ENCODE measurements at places on chromosomes 1 and 21.

DNA sequence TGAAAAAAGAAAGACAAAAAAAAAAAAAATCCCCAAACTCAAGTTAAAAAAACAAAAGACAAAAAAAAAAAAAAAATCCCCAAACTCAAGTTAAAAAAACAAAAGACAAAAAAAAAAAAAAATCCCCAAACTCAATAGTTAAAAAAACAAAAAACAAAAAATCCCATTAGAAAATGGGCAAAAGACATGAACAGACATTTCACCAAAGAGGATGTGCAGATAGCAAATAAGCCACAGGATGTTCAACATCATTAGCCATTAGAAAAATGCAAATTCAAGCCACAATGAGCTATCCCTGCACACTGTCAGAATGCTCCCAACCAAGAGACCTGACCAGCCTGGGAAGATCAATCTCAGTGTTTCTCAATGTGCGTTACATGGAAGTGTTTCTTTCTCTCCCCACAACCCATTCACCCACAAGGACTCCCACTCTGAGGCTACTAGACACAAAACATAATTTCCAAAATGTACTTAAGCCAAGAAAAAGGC lies 33.9 kb downstream of the MRAP start:
- no peak for DNase-seq

DNA sequence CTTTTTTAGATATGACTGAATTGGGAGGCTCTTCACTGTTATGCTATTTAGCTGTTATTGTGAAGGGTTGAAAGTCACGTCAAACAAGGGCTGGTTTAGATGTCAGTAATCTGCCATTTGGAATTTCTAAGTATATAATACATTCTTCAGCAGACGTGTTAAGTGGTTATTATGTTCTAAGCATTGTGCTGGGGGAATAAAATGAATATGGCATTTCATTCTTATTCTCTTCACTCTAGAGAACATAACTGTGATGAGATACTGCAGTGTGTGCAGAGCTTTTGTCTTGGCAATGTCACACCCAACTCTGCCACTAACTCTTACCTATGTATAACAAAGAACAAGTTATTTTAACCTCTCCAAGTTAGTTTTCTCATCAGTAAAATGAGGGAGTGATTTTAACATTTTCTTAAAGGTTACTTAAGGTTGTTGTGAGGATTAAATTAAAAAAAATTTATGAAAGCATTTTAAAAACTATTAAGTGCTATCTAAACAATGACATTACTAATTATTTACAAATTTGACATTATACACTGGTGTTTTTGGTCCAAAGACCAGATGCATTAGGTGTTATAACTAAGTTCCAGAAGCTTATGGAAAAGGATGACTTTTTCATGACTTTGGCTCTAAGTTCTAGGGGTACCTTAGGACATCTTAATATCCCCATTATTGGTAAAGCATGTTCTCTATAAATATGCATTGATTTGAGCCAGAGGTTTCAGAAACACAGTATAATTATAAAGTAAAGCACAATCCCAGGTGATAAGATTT lies 58.3 kb downstream of the SLC30A7 start:
- DNase-seq = no peak

- no peak for DNase-seq
Measured at GRCh38 chr1:234324821-234325220, 48.4 kb upstream of the COA6 start.

GRCh38 chr1:224722838-224723237 lies 106.7 kb downstream of the CNIH3 start:
- no peak for DNase-seq

- DNase-seq = no peak
Measured at GRCh38 chr1:22105611-22106207, 37.2 kb downstream of the WNT4 start.

DNA sequence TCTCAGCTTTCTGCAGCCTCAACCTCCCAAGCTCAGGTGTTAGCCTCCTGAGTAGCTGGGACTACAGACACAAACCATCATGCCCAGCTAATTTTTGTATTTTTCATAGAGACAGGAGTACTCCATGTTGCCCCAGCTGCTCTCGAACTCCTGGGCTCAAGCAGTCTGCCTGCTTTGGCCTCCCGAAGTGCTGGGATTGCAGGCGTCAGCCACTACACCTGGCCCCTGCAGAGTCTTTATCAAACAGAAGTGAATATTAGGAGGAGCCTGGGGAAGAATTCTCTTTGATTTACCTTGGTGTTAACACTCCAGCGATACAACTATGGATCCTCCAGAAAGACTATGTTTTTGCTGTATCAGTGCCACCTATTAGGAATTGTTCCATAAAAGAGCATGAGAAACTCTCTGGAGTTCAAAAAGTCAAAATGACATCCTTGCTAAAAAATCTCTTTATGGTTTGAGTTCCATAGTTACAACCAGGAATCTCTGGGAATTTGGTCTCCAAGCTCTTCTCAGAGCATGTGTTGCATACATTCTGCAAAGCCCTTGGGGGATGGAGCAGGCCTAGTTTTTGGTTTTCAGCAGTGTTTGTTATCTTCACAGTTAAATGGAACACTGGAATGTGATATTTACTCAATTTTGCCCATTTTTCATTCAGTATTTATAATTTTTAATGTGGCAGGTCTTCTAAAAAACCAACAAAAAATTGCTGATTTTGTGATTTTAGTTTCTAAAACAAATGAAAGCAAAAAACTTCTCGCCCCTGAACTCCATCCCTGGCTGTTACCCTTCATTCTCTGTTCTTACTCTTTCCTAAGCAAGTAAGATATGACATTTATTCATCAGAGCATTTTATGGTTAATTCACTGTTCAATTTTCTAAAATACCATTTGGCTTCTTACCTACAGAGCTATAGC lies 77.3 kb downstream of the OLFML2B start:
- DNase-seq = no peak

- no peak for DNase-seq
Measured at GRCh38 chr1:145979746-145980456, 15.4 kb downstream of the POLR3GL start.

- DNase-seq = no peak
Measured at GRCh38 chr21:33024201-33025103, 1.3 kb upstream of the OLIG2 start.

DNA sequence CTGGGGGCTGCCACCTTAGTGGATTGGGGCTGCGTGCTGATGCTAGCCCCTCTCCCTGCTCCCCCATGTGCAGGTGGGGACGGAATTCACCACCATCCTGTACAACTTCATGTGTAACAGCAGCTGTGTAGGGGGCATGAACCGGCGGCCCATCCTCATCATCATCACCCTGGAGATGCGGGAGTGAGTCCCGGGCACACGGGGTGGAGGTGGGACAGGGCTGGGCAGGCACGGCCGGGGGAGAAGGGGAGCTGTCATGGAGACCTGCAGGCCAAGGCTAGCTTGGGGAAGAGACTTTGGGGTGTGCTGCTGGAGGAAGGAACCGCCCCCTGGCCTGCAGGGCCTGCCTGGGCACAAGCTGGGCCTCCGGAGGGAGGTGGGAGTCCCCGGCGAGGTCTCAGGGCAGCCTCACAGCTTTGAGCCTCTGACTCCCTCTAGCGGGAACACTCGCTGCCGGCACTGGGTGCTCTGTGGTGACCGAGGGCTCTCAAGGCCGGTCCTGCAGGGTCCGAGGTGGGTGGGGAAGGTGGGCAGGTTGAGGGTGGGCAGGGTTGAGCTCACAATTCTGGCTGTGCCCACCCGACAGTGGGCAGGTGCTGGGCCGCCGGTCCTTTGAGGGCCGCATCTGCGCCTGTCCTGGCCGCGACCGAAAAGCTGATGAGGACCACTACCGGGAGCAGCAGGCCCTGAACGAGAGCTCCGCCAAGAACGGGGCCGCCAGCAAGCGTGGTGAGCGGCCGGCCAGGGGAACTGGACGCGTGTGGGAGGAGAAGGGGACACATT lies 25.0 kb upstream of the CCDC27 start:
- no peak for DNase-seq

DNA sequence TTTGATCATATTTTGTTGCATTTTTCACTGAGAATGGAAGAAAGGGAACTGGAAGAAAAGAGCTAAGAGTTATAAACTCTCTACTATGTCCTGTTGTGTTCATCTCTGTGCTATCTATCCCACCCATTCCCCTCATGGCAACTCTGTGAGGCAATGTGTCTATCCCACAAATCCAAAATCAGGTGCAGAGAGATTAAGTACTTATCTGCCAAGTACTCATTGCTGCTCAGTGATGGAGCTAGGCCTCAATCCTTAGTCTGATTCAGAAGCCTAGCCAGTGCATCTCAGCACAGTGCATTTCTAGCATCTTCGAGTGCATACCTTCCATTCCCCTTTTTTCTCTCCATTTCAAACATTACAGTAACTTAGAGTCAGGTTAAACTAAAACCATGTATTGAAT lies 270.6 kb downstream of the TPR start:
- no peak for DNase-seq

DNA sequence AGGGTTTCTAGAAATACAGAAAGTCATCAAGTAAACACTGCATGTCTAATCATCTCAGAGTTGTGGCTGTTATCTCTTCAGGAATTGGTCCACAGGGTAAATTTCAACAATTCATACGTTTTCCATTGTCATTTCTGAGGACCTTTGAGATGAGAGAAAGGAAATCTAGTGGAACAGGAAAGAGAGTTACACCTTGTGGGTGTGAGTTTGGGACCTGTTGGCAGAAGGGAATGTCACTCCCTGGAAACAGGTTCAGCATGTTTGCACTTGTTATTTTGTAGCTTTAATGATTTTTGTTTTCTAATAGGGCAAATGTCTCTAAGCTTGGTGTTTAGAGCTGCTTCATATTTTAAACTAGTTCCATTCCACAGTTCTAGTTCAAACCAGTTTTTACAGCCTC lies 5.6 kb downstream of the TMEM167B start:
- no peak for DNase-seq

DNA sequence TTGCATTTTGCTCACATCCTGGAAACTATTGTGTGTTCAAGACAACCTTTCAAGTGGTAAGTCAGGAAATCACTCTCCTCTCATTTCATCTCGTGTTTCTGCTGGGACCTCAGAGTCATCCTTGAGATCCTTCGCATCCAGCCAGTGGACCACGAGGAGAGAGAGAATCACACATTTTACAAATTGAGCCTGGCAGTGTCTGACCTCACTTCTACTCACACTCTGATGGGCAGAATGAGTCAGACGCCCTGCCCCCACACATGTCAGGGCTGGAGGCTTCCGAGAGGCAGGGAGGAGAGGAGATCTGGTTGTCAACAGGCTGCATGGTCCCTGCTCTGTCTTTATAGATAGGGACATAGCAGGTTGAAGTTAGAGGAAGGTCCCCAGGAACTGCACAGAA lies 509.7 kb downstream of the AJAP1 start:
- DNase-seq = no peak

- no peak for DNase-seq
Measured at GRCh38 chr21:39480271-39480670, 28.5 kb downstream of the SH3BGR start.

GRCh38 chr1:109807402-109807801 lies 43.7 kb upstream of the EPS8L3 start:
- no peak for DNase-seq

GRCh38 chr1:157156058-157156541 lies 17.9 kb upstream of the ETV3 start:
- no peak for DNase-seq

GRCh38 chr1:159014003-159014571 lies 4.4 kb downstream of the IFI16 start:
- no peak for DNase-seq

- DNase-seq = no peak
Measured at GRCh38 chr1:226575739-226576378, 27.3 kb downstream of the STUM start.

- no peak for DNase-seq
Measured at GRCh38 chr1:10105484-10105883, 72.7 kb downstream of the UBE4B start.

DNA sequence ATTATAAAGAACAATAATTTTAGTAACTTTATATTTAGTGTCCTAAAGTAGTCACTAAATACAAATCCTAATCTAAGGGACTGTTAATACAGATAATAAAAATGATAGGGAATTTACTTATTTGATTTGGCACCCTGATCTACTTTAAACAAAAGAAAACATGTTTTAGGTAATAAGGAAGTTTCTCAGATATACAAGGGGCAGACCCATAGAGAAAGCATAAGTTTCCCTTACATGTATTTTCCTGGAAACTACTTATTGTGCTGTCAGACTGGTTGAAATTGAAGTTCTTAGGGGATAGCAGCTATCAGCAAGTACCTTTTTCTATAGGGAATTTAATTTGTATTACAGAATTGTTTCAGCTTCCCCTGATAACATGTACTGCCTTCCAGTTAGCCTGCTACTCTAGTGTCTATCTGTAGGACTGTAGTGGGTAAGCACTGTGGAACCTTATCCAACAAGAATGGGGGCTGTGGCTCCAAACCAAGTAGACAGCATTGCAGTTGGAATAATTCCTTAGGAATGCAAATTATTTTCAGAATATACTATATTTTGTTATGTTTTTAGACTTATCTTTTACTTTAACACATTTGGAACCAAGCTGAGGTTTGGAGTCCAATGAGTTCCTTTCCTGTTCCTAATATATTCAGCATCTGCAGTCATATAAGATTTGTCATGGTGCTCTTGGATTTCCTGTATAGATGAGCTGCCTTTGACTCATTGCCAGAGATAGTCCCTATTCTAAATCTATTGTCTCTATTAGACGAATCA lies 14.7 kb downstream of the MSH4 start:
- DNase-seq = no peak

DNA sequence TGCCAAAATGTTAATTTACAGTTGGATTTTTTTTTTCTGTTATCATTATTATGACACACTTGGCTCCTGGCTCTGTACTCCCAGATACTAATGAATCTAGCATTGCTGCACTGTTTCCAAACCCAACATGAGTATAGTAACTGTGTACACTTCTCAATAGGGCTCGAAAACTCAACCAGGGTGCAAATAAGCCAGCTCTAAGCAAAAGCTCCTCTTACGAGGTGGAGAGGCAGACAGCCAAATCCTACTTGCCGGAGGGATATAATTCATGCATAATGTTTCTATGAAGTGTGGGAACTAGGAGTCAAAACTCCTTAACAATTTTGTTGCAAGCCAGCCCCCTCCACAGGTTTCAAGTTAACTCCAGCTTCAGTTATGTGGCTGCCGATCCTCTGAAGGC lies 510.4 kb upstream of the ZP4 start:
- no peak for DNase-seq

DNA sequence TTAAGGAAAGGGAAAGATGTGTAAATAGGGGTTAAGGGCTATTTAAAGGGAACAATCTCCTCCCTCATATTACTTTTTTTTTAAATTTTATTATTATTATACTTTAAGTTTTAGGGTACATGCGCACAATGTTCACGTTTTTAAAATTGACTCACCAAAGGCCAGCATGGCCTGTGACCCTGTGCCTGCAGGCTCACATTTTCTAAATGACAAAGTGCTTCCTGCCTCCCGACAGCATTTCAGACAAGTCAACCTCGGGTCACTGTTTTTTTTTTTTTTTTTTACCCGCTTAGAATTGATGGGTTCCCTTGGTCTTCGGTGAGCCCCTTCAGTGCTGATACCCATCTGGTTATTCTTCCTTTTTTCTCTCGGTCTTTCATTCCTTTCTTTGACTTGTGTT lies 70.4 kb upstream of the SCAF4 start:
- no peak for DNase-seq
